ENCODE measurements at places on chromosomes 5 and 9. TPM values are rescaled to one million over a fixed set of nuclear protein-coding genes. Genes with fewer than 3 reads are reported as not detected.
A peak's percentile ranks its signal among the peaks of the same experiment; 100 is the strongest.

The F2RL2 gene
- not detected for total RNA-seq

The OTP gene
- total RNA-seq: not detected

The OR1J2 gene
- total RNA-seq: not detected

The SPATA31A6 gene
- total RNA-seq: not detected

The ALDOB gene
- not detected for total RNA-seq

The RASA1 gene
- 21.7 TPM for total RNA-seq

The PAPPA gene
- not detected for total RNA-seq

The FBXO38 gene
- total RNA-seq: 38.8 TPM

- peaks cover 44% of the 10 kb centered on the region for H3K27me3 ChIP-seq
- H3K36me3 ChIP-seq: peaks cover 7% of the 10 kb centered on the region
- H3K4me1 ChIP-seq: no peaks in the 10 kb centered on the region
- no peak overlapping the region for H3K4me3 ChIP-seq
- no peak overlapping the region for H3K27ac ChIP-seq
- no peak for DNase-seq
Measured at GRCh38 chr5:115150512-115150911, 19.2 kb downstream of the TRIM36 start.

DNA sequence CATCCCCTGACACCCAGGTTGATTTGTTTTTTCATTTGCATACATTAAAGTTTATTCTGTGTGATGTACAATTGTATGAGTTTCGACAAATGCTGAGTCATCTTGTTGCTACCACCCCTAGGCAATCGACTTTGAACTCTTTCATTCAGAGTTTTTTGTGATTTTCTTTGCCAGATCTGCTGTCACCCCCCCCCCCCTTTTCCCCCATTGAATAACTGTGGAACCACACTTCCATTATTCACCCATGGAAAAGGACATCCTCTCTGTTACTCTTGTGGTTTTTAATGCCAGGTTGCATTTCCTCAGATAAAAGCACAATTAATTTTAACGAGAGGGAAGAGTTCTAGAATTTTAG is 13.7 kb upstream of the FAM120AOS start:
- H3K36me3 ChIP-seq: peaks cover 39% of the 10 kb centered on the region
- peak overlapping the region; percentile 45 for H3K27ac ChIP-seq
- H3K4me3 ChIP-seq: no peak overlapping the region
- H3K4me1 ChIP-seq: peaks cover 83% of the 10 kb centered on the region
- DNase-seq: no peak

DNA sequence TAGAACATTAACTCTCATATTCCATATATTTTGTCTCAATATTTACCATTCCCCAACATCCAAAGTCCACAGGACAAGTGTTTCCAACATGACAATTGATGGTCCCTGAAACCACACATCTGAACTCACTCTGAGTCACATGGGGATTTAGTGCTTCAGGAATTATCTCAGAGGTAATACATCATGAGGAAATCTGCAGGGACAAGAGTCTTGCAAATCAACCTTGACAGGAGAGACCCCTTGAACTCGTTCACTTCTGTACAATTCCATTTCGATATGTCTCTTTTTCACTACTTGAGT is 119.7 kb upstream of the ABCA1 start:
- peaks cover 4% of the 10 kb centered on the region for H3K4me1 ChIP-seq
- no peak overlapping the region for H3K27ac ChIP-seq
- DNase-seq: no peak
- no peaks in the 10 kb centered on the region for H3K36me3 ChIP-seq

DNA sequence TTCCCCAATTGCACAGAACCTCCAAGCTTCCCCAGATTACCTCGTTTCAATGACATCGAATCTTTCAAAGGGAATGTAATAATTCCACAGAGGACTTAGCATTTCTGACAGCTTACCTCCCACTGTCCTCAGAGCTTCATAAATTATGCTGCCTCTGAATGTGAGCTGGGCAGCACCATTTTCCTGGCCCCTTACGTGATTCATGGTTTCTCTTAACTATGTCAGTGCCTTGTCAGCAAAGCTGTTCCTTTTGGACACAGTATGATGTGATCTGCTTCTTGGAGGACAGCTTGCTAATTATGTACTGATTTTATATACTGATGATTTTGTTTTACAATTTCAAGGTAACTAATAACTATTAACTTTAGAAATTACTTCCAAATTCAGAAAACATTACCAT is 27.7 kb upstream of the SSBP2 start:
- H3K36me3 ChIP-seq: peaks cover 4% of the 10 kb centered on the region
- H3K27me3 ChIP-seq: no peaks in the 10 kb centered on the region
- peak overlapping the region; percentile 77 for H3K4me3 ChIP-seq
- no peak for DNase-seq

DNA sequence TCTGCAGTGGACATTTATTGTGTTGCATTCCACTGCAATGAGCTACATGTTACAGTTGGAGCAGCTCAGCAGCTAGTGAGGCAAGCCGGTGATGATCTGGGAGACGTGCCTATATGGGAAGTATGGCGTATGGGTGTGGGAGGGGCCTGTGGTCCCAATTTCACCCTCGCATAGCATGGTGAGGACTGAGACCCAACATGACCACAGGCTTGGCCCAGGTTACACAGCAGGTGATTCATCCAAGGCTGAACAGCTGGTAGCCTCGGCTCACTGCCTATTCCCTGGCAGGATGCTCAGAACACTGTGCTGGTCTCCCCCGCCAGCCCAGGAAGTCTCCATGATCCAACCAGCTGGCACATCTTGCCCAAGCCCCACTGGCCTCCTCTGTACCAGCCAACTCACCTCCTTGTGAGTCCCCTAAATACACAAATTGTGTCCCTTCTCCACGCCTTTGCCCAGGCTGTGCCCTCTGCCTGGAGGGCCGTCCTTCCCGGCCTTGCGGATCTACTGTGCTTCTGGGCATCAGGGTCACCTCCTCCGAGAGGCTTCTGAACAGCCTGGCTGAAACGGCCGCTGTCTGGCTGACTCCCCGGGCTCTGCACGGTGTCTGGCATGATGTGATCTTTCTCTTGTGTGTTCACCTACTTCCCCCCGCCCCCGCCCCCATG is 81.4 kb downstream of the NSUN2 start:
- no peaks in the 10 kb centered on the region for H3K4me1 ChIP-seq
- H3K27ac ChIP-seq: no peak overlapping the region
- DNase-seq: no peak
- peaks cover 9% of the 10 kb centered on the region for H3K27me3 ChIP-seq
- H3K4me3 ChIP-seq: no peak overlapping the region

GRCh38 chr9:127128341-127129072 is 6.1 kb upstream of the ANGPTL2 start:
- no peaks in the 10 kb centered on the region for H3K36me3 ChIP-seq
- no peak overlapping the region for H3K4me3 ChIP-seq
- no peak for DNase-seq
- no peak overlapping the region for H3K27ac ChIP-seq

DNA sequence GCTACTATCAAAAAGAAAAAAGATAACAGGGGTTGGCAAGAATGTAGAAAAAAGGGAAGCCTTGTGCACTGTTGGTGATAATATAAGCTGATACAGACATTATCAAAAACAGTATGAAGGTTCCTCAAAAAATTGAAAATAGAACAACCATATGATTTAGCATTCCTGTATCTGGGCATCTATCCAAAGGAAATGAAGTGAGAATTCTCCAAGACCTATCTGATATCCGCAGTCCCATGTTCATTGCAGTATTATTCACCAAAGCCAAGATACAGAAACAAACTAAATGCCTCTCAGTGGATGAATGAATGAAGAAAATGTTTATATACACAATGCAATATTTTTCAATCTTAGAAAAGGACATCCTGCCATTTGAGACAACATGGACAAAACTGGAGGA is 1943.3 kb downstream of the MAT2B start:
- no peak for DNase-seq
- H3K4me3 ChIP-seq: no peak overlapping the region

DNA sequence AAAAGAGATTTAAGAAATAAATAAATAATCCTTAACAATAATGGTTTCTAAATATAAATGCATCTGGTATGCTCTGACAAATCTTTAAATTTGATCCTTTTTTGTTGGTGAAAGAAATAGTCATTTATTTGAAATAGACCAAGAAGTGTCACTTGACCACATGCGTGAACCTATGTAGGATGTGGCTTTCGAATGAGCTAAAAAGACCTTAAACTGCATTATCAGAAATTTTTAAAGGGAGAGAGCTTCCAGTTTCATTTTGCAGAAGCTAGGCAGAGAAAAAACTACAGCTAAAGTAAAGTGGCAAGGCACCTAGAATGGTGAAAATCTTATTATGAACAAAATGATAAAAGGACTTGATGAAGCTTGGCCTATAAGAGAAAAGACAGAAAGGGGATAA is 309.2 kb upstream of the EFNA5 start:
- H3K4me3 ChIP-seq: no peak overlapping the region
- no peak overlapping the region for H3K27ac ChIP-seq
- no peaks in the 10 kb centered on the region for H3K27me3 ChIP-seq
- peaks cover 1% of the 10 kb centered on the region for H3K36me3 ChIP-seq
- peaks cover 12% of the 10 kb centered on the region for H3K4me1 ChIP-seq
- DNase-seq: no peak

DNA sequence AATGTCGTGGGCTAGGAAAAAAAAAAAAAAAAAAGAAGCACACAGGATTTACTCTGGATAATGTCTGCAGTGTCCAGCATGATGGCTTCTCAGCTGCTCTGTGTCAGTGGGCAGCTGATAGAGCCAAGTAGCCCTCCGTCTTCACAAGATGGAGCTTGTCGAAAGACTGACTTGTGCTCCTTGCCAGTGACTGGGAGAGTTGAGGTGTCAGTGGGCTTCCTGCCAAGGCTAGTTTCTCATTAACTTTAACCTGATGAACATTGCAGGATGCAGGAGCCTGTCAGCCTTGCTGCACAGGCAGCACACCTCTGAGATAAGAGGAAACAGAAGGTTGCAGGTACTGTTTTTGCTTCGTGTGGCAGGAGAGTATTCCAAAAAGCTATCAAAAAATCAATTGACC is 171.4 kb upstream of the SGCD start:
- H3K4me3 ChIP-seq: no peak overlapping the region
- no peaks in the 10 kb centered on the region for H3K27me3 ChIP-seq
- H3K27ac ChIP-seq: no peak overlapping the region
- H3K36me3 ChIP-seq: no peaks in the 10 kb centered on the region

- H3K4me3 ChIP-seq: no peak overlapping the region
- no peak overlapping the region for H3K27ac ChIP-seq
- H3K27me3 ChIP-seq: no peaks in the 10 kb centered on the region
- H3K4me1 ChIP-seq: peaks cover 7% of the 10 kb centered on the region
- peaks cover 5% of the 10 kb centered on the region for H3K36me3 ChIP-seq
- no peak for DNase-seq
Measured at GRCh38 chr9:78053627-78054026, 22.0 kb upstream of the GNAQ start.

- H3K27me3 ChIP-seq: no peaks in the 10 kb centered on the region
- DNase-seq: no peak
- peaks cover 11% of the 10 kb centered on the region for H3K4me1 ChIP-seq
Measured at GRCh38 chr9:33375238-33375840, 27.0 kb downstream of the AQP7 start.

DNA sequence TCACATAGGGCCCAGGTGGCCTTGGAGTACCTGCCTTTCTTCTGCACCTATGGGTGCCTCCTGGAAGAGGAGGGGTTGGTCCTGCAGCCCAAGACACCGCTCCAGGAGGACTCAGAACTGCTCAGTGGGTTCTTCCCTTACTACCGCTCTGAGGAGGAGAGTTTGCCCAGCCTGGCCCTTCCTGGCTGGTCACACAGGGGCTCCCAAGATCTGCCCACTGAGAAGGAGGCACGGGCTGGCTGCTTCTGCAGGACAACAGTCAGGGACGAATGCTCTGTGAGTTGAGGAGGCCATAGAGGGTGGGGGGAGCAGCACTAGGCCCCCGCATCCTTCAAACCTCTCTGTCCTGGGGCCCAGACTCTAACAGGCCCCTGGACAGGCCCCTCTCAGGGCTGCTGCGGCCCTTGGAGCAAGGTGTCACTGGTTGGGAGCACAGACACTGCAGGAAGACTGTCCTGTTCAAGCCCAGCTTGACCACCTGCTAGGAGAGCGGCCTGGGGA is 9.9 kb upstream of the SLC25A48 start:
- H3K4me1 ChIP-seq: no peaks in the 10 kb centered on the region
- H3K36me3 ChIP-seq: no peaks in the 10 kb centered on the region
- H3K27ac ChIP-seq: no peak overlapping the region
- H3K4me3 ChIP-seq: no peak overlapping the region
- DNase-seq: no peak

GRCh38 chr9:84139296-84140070 is 158.9 kb downstream of the RMI1 start:
- H3K4me3 ChIP-seq: no peak overlapping the region
- DNase-seq: no peak
- H3K27me3 ChIP-seq: peaks cover 68% of the 10 kb centered on the region
- peaks cover 8% of the 10 kb centered on the region for H3K4me1 ChIP-seq

- no peak overlapping the region for H3K27ac ChIP-seq
- H3K27me3 ChIP-seq: no peaks in the 10 kb centered on the region
- H3K36me3 ChIP-seq: no peaks in the 10 kb centered on the region
- no peak for DNase-seq
- no peak overlapping the region for H3K4me3 ChIP-seq
- no peaks in the 10 kb centered on the region for H3K4me1 ChIP-seq
Measured at GRCh38 chr5:178468196-178468685, 122.0 kb downstream of the COL23A1 start.

DNA sequence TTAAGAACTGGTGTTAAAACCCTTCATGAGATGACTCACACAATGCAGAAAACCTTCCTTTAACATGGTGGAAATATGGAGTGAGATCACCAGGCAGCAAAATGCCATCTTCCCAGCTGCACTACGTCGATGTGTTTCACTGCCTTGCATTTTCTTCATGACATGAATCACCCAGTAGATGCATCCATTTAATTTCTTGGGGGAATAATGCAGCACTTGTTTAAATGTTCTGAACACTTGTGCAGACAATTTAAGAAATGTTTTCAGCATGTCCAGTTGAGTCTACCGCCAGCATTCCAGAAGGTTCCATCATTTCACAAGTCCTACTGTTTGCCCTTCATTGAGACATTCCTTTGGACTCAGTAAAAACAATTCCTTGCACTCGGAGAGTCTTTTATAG is 81.6 kb downstream of the ADAMTS16 start:
- H3K4me1 ChIP-seq: no peaks in the 10 kb centered on the region
- H3K4me3 ChIP-seq: no peak overlapping the region
- no peak for DNase-seq
- no peak overlapping the region for H3K27ac ChIP-seq
- no peaks in the 10 kb centered on the region for H3K36me3 ChIP-seq

DNA sequence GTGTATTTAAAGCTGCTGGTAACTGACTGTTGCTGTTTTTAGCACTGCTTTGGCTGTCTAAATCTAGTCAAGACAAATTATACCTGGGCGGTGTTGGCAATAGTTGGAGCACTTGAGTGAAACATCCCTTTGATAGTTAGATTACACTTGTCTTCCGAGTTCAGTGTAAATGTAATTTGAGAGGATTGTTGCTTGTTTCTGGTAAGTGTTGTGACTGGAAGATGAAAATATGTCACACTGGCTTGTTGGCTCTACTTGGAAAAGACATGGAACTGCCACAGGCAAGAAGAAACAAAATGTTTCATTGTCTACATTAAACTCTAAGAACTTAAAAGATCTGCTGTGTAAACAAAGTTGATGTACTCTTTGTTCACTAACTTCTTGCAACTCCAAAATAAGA is 49.2 kb upstream of the PTPRD start:
- DNase-seq: no peak
- no peak overlapping the region for H3K4me3 ChIP-seq
- no peaks in the 10 kb centered on the region for H3K27me3 ChIP-seq
- H3K36me3 ChIP-seq: no peaks in the 10 kb centered on the region

- H3K36me3 ChIP-seq: no peaks in the 10 kb centered on the region
- DNase-seq: no peak
- no peak overlapping the region for H3K27ac ChIP-seq
- peaks cover 8% of the 10 kb centered on the region for H3K27me3 ChIP-seq
Measured at GRCh38 chr5:179509845-179510244, 40.5 kb upstream of the RUFY1 start.
